Skeletal muscle cell (primary cell): ENCODE measurements at places on chromosomes 2 and 18.

DNA sequence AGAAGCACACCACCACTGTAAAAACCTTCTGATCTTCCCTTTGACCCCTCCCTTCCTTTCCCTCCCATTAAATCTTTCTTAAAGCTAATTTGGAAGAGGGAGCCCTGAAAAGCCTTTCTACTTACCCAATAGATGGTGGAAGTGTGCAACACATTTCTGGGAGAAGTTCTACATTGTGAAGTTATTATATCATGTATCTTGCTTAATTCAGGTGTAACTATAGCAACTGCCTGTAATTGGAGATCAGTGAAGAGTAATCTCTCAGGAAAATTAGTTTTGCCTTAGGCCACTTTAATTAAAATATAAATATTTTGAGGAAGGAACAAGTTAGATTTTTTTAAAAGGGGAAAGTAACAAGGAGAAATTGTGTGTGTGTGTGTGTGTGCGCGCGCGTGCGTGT is 266.0 kb downstream of the SH3BP4 start:
- DNase-seq = peak; percentile 31

- no peak for DNase-seq
These were observed 25.1 kb downstream of the CIB4 start for GRCh38 chr2:26615860-26616705.

DNA sequence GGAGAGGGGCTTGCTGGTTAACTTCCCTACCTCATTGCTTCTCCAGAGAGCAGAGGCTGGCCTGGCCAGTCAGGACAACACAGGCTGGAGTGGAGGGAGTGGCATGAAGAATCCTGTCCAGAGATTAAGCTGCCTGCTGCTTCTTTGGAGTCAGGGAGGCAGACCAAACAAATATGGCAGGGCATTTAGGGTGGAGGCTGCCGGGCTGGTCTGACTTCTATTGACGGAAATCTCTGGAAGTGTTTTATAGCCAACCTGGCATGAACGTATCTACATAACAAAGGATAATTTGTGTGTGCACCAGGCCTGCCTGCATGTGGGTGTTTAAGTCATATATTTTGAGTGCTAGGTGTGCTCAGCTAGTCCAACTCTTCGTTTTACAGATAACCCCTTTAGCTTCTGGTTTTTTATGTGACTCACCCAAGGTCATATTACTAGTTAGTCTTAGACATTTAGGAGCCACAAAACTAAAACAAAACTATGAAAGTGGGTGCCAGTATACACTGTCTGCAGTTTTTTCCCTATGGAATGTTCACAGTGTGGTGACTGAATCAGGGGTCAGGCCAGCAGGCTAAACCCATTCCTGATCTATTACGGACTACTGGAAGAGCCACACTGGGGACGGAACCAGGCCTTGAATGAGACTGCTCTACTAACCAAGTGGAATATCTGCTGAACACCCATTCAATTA is 5.5 kb downstream of the NPC1 start:
- DNase-seq = peak; percentile 19

DNA sequence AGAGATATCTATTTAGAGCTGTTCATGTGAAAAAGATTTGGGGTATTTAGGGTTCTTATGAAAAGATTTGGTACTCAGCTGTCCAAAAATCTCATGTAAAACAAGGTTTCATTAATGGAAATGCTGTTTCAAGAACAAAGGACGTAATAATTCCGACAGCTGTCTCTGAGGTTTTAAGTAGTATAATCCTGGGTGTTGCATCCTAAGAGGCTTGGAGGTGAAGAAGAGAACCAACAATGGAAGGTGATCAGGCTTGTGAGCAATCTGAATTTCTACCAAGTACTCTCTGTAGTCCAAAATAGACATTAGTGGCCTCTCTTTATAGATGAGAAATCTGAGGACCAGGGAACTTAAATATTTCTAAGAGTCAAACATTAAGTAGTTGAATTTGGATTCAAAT is 205.1 kb downstream of the BABAM2 start:
- DNase-seq = no peak

DNA sequence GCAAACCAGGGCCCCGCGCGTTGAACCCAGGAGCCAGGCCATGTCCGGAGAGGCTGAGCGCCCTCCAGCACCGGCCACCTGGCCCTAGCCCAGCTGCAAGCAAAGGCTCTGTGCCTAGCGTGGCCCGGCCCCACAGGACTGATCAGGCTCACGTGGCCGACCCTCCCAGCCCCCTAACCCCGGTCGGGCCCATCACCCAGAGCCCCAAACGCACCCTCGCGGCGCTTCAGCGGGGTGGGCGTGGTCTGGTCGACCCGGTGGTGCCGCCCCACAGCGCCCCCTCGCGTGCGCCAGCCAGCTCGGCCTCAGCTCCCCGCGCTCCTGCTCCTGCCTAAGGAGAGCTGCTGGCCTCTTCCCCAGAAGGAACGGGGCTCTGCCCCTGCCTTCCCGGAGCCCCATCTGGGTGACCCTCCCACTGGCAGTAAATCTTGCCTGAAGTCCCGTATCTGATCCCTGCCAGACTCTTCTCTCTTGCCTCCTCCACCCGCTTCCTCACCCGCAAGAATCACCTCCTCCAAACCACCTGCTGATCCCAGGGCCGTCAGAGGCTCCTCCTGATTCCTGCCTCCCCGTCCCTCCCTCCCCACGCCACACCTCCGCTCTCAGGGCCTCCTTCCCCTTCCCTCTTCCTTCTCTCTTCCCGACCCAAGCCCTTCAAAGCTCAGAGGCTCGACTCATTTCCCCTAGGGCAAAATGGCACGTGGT is 12.3 kb upstream of the TEX51 start:
- no peak for DNase-seq

- no peak for DNase-seq
These were observed 358.7 kb downstream of the SETBP1 start for GRCh38 chr18:45039376-45039775.

GRCh38 chr18:36017232-36017631 is 44.8 kb downstream of the RMP24 start:
- no peak for DNase-seq

DNA sequence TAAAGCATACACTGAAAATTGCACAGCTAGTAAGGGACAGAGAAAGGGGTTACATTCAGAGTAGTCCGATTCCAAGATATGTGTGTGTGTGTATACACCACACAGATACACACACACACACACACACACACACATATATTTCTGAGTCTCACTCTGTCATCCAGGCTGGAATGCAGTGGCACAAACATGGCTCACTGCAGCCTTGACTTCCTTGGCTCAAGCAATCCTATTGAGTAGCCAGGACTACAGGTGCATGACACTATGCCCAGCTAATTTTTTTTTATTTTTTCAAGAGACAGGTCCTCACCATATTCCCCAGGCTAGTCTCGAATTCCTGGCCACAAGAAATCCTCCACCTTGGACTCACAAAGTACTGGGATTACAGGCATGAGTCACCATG is 68.1 kb upstream of the ITPRID2 start:
- DNase-seq = no peak

DNA sequence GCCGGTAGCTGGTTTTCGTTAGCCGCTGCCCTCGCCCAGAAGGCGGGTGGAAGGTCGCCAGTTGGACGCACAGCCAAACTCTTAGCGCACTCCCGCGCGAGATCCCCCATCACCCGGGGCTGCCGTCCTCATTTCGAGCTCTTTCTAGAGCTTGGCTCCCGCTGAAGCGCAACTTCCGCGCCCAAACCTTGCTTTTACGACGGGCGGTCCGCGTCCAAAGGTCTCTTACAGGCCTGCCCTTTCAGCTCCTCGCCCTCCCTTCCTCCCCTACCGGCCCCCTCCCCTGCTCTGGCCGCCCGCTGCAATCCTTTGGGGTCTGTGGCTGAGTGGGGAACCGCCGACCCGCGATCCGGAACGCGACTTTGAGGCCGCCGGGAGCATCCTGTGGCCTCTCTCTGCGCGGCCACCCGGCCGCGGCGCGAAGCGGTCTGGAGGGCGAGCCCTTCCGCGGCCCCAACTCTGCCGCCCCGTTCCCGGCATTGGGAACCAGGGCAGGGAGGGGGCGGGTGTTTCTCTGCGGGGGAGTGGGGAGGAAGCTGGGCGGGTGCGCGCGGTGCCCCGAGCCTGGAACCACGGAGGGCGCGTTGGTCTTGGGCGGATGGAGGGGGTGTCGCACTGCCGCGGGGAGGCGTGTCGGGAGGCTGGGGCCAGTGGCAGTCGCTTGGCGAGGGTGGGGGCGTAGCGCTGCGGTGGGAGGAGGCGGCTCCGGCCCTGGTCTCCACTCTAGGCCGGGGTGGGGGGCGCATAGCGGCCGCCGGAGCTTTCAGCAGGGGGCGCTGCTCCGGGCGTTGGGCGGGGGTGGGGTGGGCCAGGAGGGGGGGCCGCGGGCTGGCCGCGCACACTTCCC is at the start of gene GDF7:
TSS of gene GDF7 (plus strand) at position 841 of the 847 bp plus-strand sequence. CDS start 96 bp downstream, outside the sequence.
- DNase-seq = no peak

DNA sequence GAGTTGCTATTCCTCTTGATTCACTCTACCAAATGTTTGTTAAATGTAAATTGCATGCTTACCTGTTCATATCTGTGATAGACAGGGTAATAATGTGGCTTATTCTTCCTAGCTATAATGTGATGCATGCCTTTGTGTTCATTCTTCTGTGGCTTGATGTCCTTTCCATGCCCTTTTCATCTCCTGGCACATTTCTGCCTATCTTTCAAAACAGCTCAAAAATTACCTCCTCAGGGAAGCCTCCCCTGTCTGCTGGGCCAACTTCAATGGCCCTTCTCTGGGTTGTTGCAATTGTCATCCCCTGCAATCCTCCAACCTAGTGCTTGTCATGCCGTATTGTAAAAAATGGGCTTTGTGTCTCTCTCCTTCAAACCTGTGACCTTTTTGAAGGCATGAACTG is 52.8 kb upstream of the LHCGR start:
- no peak for DNase-seq

- DNase-seq = no peak
These were observed 437.4 kb downstream of the EPHA4 start for GRCh38 chr2:221134718-221135117.

- peak; percentile 95 for DNase-seq
These were observed 23.4 kb upstream of the CHRNA1 start for GRCh38 chr2:174787487-174788205.

- DNase-seq = no peak
These were observed 438.0 kb upstream of the CDH20 start for GRCh38 chr18:60895181-60895580.

DNA sequence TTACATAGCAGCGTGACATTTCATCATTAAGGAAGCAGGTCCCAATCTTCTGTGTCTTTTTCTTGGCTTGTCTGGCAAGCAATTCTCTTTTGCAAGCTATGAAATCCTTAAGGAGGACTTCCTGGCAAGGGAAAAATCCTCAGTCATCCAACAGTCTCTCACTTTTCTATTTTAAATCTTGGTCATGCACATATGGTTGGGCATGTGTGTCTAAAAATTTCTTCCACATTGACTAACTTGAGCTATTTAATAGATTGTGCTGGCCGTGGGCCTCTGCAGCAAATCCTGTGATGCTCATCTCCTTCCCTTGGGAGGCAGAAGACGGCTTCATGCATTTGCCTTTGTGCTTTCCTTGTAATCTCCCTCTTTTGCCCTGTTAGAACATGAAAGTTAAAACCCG is 634.3 kb upstream of the FANCL start:
- DNase-seq = no peak

DNA sequence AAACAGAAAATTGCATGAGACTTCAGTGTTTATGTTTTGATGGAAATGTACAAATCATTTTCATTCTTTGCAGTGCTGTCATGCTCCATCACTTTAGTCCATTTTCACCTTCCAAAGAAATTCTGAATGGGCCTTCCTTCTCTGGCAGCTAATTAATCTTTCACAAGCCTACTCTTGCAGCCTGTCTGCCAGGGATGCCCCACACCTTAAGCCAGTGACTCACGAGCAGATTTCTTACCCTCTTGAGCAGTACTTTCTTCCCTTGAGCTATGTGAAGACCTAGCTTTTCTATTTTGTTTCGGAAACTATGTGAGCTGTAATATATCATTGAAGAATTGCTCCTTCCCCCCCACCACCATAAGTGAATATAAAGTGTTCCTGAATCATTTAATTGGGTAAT is 404.3 kb upstream of the VWC2L start:
- no peak for DNase-seq

GRCh38 chr18:10081492-10081891 is 167.7 kb downstream of the VAPA start:
- no peak for DNase-seq

- no peak for DNase-seq
These were observed 77.6 kb upstream of the SEC11C start for GRCh38 chr18:59061914-59062642.

- DNase-seq = no peak
These were observed 464.6 kb upstream of the HS6ST1 start for GRCh38 chr2:128783193-128783671.

DNA sequence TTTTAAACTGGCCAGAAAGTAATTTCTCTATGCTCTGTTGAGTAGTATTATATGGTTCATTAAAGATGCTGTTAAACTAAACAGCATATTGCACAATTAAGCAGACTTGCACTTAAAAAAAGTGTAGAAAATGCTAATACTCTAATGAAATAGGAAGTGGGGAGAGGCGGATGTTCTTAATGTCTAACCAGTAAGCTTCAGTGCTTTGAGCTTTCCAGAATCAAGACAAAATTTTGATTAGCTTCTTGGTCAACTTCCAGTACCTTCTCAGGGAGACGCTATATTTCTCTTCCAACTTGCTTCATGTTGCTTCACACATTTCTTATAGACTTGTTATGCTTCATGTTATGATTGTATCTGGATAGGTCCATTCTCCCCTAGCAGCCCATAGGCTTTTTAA is 89.1 kb downstream of the MAP2 start:
- DNase-seq = no peak

DNA sequence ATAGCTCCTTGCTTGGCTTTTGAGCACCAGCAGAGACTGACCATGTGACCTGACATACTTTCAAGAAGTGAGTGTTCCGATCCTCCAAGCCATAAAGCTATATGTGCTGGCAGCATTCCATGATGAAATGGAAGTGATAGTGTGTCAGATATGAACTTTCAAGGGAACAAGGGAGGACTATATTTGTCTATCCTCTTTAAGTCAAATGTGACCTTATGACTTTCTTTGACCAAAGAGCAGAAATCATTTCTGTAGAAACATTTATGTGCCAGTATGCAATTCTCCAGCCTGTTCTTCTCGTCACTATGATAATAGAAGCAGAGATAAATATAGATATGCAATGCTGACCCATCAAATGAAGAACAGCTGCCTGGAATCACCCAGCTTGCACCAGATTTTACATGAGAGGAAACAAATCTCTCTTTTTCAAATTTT is 14.4 kb downstream of the HYCC2 start:
- DNase-seq = no peak

DNA sequence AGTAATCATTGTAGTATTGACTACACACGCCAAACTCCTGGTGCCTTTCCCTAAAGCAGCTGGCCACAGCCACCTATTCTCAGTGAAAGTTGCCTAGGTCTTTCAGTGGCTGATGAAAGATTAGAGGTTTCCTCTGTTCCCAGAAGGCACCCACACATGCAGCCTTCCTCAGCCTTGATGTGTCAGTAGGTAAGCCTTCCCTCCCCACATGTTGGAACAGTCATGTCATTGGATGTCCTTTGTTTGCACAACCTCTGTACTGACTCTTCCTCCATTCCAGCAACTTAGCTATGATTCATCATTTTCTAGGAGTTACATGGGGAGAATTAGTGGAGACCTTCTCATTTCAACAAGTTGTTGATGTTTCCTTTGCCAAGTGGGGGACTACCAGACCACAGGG is 630.8 kb upstream of the SLC39A10 start:
- DNase-seq = no peak

GRCh38 chr2:202346180-202346579 is 29.9 kb upstream of the BMPR2 start:
- no peak for DNase-seq

- DNase-seq = peak; percentile 95
These were observed 186.6 kb downstream of the MTX2 start for GRCh38 chr2:176455816-176456291.

- no peak for DNase-seq
These were observed 445.6 kb upstream of the POU3F3 start for GRCh38 chr2:104408266-104408665.

- DNase-seq = no peak
These were observed 11.0 kb downstream of the ITGA4 start for GRCh38 chr2:181467966-181468707.
